ENCODE measurements at places on chromosomes 5 and 9. TPM values are rescaled to one million over a fixed set of nuclear protein-coding genes. Genes with fewer than 3 reads are reported as not detected.

GRCh38 chr5:174139623-174140022 lies 94.1 kb downstream of the NSG2 start:
- H3K4me1 ChIP-seq: no peaks in the 10 kb centered on the region
- H3K27ac ChIP-seq: no peak overlapping the region
- H3K36me3 ChIP-seq: no peaks in the 10 kb centered on the region
- H3K4me3 ChIP-seq: no peak overlapping the region

GRCh38 chr5:9241479-9242305 lies 304.2 kb downstream of the SEMA5A start:
- H3K36me3 ChIP-seq: no peaks in the 10 kb centered on the region
- H3K4me1 ChIP-seq: no peaks in the 10 kb centered on the region
- no peak for DNase-seq
- H3K4me3 ChIP-seq: no peak overlapping the region
- no peak overlapping the region for H3K27ac ChIP-seq

DNA sequence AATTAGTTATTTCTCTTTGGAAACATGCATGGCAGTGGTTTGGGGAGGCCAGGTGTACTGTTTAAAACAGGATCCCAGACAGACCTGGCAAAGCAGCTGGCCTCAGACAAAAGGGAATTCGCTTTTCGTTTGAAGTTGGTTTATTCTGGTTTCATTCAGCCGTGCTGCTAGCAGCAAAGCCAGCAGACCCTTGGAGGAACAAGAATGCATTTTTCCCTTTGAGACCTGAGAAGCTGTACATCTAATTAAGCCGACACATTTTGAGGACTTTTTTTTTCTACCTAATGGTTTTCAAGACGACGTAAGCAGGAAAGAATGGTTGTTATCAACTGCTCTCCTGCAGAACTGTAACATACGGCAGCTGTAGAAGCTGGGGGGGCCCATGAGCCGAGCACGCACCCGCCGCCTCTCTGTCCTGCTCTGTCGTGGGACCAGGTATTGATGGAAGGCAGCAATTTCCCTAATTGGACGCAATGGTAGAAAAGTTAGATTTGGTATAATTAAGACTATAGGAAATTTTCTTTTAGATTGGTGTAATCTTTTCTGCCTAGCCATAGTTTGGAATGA lies 13.6 kb downstream of the PLEKHG4B start:
- DNase-seq: no peak
- H3K27me3 ChIP-seq: no peaks in the 10 kb centered on the region
- no peak overlapping the region for H3K4me3 ChIP-seq
- no peaks in the 10 kb centered on the region for H3K4me1 ChIP-seq
- H3K27ac ChIP-seq: no peak overlapping the region
- no peaks in the 10 kb centered on the region for H3K36me3 ChIP-seq

The S100Z gene
- 1.2 TPM for total RNA-seq

GRCh38 chr9:87713988-87714330 lies 12.0 kb upstream of the CTSL start:
- peak overlapping the region; percentile 37 for H3K27ac ChIP-seq
- no peak overlapping the region for H3K4me3 ChIP-seq
- H3K4me1 ChIP-seq: peaks cover 29% of the 10 kb centered on the region
- H3K27me3 ChIP-seq: no peaks in the 10 kb centered on the region
- H3K36me3 ChIP-seq: peaks cover 5% of the 10 kb centered on the region

GRCh38 chr5:111848476-111848875 lies 91.5 kb upstream of the NREP start:
- no peak for DNase-seq
- H3K27me3 ChIP-seq: no peaks in the 10 kb centered on the region
- no peak overlapping the region for H3K4me3 ChIP-seq
- H3K27ac ChIP-seq: no peak overlapping the region
- no peaks in the 10 kb centered on the region for H3K36me3 ChIP-seq

The ERGIC1 gene
- 177 TPM for total RNA-seq

The MYO10 gene
- total RNA-seq: 51.5 TPM

DNA sequence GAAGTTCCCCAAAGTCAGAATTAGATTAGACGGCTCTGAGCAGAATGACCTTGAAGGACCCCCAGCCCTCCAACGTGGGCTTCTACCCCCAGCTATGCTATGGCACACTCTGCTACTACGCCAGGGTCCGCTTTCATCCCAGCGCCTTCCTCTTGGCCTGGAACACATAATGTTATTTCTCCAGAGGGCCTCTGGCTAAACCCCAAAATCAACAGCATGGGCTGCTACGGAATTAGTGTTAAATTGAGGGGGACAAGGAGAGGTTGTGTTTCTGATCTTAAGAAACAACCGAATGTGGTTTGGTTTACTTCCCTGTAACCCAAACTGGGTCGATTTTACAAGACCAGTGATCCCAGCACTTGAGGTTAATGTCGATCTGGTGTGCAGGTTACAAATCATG lies 97.1 kb downstream of the ZNF618 start:
- H3K27ac ChIP-seq: no peak overlapping the region
- DNase-seq: no peak
- no peak overlapping the region for H3K4me3 ChIP-seq

- peaks cover 24% of the 10 kb centered on the region for H3K36me3 ChIP-seq
- peak; percentile 97 for DNase-seq
- peak within 1 kb of the TSS; percentile 87 for H3K4me3 ChIP-seq
- peak within 1 kb of the TSS; percentile 93 for H3K27ac ChIP-seq
These were observed at the start of the genes C9orf43 and POLE3 for GRCh38 chr9:113410207-113410864. C9orf43 (plus strand) TSS chr9:113410747; CDS start chr9:113413494, 2,747 bp downstream. POLE3 (minus strand) TSS chr9:113410675; CDS start chr9:113410293, 382 bp downstream.

- DNase-seq: no peak
- H3K4me3 ChIP-seq: no peak overlapping the region
- H3K36me3 ChIP-seq: no peaks in the 10 kb centered on the region
- H3K27ac ChIP-seq: no peak overlapping the region
- H3K27me3 ChIP-seq: no peaks in the 10 kb centered on the region
- no peaks in the 10 kb centered on the region for H3K4me1 ChIP-seq
These were observed 151.3 kb upstream of the TRPC7 start for GRCh38 chr5:136516637-136517036.

DNA sequence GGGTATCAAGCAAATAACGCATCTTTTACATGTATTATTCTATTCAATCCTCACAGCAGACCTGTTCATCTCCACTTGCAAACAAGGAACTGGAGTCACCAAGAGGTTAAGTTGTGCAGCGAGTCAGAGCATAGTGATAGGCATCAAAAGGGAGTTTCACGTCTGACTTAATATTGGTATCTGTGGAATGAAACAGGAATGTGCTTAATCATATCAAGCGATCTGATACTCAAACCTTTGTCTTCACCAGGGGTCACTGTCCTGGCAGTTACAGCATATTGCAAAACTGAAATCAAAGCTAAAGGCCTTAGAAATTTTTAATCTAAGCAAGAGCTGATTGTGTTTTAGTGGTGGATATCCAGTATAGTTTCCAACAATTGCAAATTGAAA lies 271.6 kb downstream of the PLK2 start:
- no peak overlapping the region for H3K4me3 ChIP-seq
- no peaks in the 10 kb centered on the region for H3K4me1 ChIP-seq
- no peak overlapping the region for H3K27ac ChIP-seq

DNA sequence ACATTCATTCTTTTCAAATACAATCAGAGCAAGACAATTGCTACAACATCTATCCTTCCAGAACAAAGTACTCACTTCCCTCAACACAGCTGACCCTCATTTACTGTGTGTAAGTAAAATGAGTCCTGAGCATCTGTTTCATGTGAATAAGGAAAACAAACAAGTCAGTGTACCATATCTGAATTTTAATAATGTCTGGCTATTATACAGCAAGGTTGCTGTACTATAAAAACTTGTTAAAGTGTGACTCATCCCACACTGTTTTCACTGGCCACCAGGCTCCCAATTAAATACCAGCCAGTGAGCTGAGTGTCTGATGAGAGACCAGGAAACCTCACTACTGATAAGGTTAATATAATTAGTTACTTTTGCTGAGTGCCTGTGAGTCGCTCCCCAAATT lies 339.8 kb downstream of the AGTPBP1 start:
- H3K27me3 ChIP-seq: no peaks in the 10 kb centered on the region
- no peak overlapping the region for H3K27ac ChIP-seq
- no peaks in the 10 kb centered on the region for H3K36me3 ChIP-seq
- H3K4me1 ChIP-seq: no peaks in the 10 kb centered on the region
- H3K4me3 ChIP-seq: no peak overlapping the region
- DNase-seq: no peak

The EPB41L4A gene
- 44.8 TPM for total RNA-seq

DNA sequence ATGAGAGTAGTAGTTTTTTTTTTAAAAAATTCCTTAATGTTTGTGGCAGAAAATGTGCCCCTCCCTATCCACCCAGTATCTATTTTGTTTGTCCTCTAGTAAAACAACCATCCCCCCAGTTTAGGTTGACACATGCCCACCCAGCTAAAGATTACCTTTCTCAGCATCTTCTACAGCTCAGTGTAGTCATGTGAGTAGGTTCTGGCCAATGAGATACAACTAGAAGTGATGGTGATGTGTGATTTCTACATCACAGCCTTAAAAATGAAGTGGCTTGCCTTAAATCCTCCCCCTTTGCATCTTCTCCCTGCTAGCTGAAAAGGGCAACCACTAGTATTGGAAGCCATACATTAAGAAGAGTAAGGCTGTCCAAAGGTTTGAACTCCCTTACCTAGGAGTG lies 14.9 kb downstream of the CHD1 start:
- no peaks in the 10 kb centered on the region for H3K27me3 ChIP-seq
- no peak for DNase-seq
- peaks cover 6% of the 10 kb centered on the region for H3K36me3 ChIP-seq
- H3K27ac ChIP-seq: no peak overlapping the region

DNA sequence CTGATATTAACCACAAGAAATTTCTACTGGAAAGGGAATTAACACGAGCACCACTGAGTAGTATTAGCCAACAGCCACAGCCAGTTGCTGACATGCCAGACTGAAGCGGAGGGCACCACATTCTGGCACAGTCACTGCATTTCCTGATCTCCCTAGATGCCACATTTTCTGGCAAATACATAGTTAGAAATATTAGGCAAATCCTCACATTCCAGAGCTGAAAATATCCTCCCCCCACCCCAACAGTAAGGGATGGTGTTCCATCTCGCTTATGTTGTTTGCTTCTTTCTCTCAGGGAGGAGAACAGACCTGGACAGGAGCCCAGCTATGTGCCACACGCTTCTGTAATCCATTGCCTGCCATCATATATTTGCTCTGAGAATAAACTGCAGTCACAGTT lies 32.8 kb upstream of the MCTP1 start:
- no peak for DNase-seq
- H3K27ac ChIP-seq: no peak overlapping the region
- H3K4me1 ChIP-seq: no peaks in the 10 kb centered on the region
- no peaks in the 10 kb centered on the region for H3K27me3 ChIP-seq

- peaks cover 50% of the 10 kb centered on the region for H3K36me3 ChIP-seq
- DNase-seq: no peak
- H3K4me3 ChIP-seq: no peak overlapping the region
- no peaks in the 10 kb centered on the region for H3K27me3 ChIP-seq
- H3K27ac ChIP-seq: no peak overlapping the region
These were observed 257.3 kb downstream of the FANCC start for GRCh38 chr9:95060234-95060633.

- no peaks in the 10 kb centered on the region for H3K27me3 ChIP-seq
- H3K27ac ChIP-seq: no peak overlapping the region
- peaks cover 3% of the 10 kb centered on the region for H3K4me1 ChIP-seq
- no peak overlapping the region for H3K4me3 ChIP-seq
These were observed 398.7 kb downstream of the EBF1 start for GRCh38 chr5:158701007-158701391.

- peaks cover 71% of the 10 kb centered on the region for H3K36me3 ChIP-seq
- no peak for DNase-seq
- H3K4me1 ChIP-seq: peaks cover 20% of the 10 kb centered on the region
- no peaks in the 10 kb centered on the region for H3K27me3 ChIP-seq
- H3K27ac ChIP-seq: no peak overlapping the region
These were observed 56.8 kb downstream of the PTCH1 start for GRCh38 chr9:95459851-95460517.

- H3K36me3 ChIP-seq: peaks cover 56% of the 10 kb centered on the region
- H3K27ac ChIP-seq: no peak overlapping the region
- H3K4me1 ChIP-seq: peaks cover 53% of the 10 kb centered on the region
These were observed 2.9 kb downstream of the FPGS start for GRCh38 chr9:127805620-127806019.

The ZDHHC12 gene
- total RNA-seq: 29.4 TPM

DNA sequence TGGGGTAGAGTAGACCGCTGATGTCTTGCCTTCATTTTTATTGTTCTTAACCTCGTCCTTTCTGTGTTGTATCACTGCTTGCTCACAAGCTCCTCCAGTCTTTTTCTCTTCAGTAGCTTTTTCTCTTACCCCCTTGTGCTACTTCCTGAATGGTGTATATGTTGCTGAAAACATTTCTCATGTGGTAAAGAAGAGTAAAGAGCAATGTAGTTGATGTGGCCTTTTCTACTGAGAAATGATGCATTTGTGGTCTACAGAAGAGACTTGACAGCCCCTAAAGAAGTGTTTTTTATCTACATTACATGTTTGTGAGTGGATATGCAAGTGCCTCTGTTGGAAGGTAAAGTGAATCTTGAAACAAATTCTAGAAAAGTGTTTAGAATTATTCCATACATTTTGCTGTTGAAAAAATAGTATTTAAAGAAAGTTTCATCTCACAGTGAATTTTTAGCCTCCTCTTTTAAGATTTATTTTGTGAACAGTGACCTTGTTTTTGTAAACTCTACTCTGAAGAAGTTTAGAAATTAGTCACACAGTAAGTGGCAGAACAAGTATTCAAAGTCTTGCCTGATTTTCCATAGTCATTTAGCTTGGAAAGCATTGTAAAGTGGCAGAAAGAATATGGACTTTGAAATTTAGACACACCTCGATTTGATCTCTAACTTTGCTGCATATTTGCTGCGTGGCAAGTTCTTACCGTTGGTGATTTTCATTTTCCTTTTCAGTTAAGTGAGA lies 17.4 kb downstream of the CDC42SE2 start:
- DNase-seq: no peak
- H3K4me3 ChIP-seq: no peak overlapping the region
- H3K4me1 ChIP-seq: peaks cover 26% of the 10 kb centered on the region
- H3K36me3 ChIP-seq: no peaks in the 10 kb centered on the region
- no peaks in the 10 kb centered on the region for H3K27me3 ChIP-seq

The GOLPH3 gene
- 99.0 TPM for total RNA-seq

GRCh38 chr5:125348221-125348692 lies 601.8 kb upstream of the ZNF608 start:
- H3K36me3 ChIP-seq: no peaks in the 10 kb centered on the region
- H3K27ac ChIP-seq: no peak overlapping the region
- H3K4me3 ChIP-seq: no peak overlapping the region
- no peak for DNase-seq
- peaks cover 5% of the 10 kb centered on the region for H3K4me1 ChIP-seq
- no peaks in the 10 kb centered on the region for H3K27me3 ChIP-seq
